Aorta (tissue), 5 donors: ENCODE measurements at places on chromosomes 12 and 14. TPM values are rescaled to one million over a fixed set of nuclear protein-coding genes. Genes with fewer than 3 reads are reported as not detected.

Gene SLC4A8
- total RNA-seq, result 1.4 TPM

Gene SOX5
- 58.3 TPM for total RNA-seq

Gene PTPRB
- total RNA-seq, result 53.2 TPM

Gene CCND2
- total RNA-seq, result 135 TPM

Gene TMPRSS12
- total RNA-seq, result not detected

DNA sequence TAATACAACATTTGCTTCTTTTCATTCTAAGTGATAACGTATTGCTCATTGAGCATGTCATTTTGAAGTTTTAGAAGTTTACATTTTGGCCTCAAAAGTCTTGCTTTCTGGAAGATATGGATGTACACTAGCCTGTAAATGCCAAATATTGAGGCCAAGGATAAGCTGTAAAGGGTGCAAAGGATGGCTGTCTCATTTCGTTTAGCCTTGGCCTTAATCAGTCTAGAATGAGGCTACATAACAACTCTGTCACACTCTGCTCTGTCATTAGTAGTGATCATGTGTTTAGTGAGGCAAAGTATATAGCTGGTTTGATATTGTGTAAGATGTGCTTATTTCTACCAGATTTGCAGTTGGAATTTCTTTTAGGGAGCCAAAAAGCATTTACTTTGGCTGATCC, 344.5 kb downstream of the TMTC2 start:
- DNase-seq, result no peak

DNA sequence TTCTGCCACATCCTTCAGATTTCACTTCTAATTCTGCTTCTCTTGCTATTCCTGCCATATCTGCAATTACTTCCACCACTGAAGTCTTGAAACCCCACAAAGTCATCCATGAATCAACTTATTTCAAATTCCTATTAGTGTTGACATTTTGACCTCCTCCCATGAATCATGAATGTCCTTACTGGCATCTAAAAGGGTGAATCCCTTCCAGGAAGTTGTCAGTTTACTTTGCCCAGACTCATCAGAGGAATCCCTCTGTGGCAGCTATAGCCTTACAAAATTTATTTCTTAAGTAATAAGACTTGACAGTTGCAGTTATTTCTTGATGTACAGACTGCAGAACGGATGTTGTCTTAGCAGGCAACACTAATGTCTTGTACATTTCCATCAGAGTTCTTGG, 162.9 kb downstream of the PCNX1 start:
- no peak for DNase-seq
